ENCODE measurements at places on chromosomes 5 and 9.

- no peak for DNase-seq
Measured at GRCh38 chr9:97045300-97045699, 6.4 kb upstream of the CTSV start.

GRCh38 chr5:164561933-164562872 lies 1056.8 kb downstream of the MAT2B start:
- no peak for DNase-seq

- DNase-seq: no peak
Measured at GRCh38 chr5:74943905-74944304, 77.7 kb upstream of the FAM169A start.

GRCh38 chr9:94065535-94065961 lies 18.7 kb upstream of the PTPDC1 start:
- DNase-seq: peak; percentile 62

GRCh38 chr9:94619026-94619425 lies 20.3 kb downstream of the FBP1 start:
- no peak for DNase-seq

DNA sequence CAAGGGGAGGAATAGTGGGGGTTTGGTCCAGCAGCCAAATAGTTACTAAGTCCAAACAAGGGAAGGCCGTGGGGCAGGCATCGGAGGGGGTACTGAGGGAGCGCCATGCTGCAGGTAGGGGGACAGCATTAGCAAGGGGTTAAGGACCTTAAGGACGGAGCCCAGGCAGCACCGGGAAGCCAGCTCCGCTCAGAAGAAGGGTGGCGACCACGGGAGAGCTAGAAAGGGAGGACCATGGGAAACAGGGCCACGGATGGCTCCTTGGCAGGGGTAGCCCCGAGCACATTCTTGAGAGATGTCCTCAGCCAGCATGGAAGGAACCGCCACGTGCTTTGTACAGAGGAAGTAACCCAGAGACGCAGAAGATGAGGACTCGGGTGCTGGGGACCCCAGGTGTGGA lies 76.2 kb upstream of the STXBP1 start:
- no peak for DNase-seq

DNA sequence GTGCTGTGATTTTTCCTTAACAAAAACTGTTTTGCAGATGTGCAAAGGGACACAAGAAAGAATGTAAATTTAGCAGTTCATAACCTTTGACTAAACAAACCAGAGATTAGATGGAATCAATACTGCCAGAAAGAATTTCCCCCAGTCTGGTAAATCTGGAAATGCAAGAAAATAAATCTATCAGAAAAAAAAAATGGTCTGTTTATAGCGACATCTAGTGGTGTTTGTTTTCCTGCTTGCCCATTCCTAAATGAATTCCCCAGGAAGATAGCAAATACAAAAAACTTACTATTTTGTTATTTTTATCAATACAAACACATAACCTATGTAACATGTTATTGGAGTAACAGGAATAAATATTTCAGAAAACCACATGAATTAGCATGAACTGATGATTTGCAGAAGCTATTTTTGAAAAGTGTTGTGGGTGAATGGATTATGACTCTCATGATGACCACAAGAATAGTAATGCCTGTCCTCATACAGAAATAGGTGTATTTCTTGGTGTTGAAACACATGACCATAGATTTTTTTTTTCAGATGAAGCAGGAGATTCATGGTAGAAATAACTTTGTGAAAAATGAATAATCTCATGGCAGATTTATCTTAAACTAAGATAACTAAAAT lies 1703.8 kb downstream of the MAT2B start:
- no peak for DNase-seq

- no peak for DNase-seq
Measured at GRCh38 chr9:80070071-80070742, 498.4 kb downstream of the TLE4 start.

DNA sequence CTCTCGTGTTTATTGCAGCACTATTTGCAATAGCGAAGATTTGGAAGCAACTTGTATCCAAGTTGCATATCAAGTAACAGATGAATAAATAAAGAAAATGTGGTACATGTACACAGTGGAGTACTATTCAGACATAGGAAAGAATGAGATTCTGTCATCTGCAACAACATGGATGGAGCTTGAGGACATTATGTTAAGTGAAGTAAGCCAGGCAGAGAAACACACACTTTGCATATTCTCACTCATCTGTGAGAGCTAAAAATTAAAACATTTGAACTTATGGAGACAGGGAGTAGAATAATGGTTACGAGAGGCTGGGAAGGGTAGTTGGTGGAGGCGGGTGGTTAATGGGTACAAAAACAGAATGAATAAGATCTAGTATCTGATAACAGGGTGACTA lies 56.3 kb downstream of the COX7C start:
- no peak for DNase-seq

GRCh38 chr5:129481161-129481560 lies 21.1 kb downstream of the ADAMTS19 start:
- no peak for DNase-seq

DNA sequence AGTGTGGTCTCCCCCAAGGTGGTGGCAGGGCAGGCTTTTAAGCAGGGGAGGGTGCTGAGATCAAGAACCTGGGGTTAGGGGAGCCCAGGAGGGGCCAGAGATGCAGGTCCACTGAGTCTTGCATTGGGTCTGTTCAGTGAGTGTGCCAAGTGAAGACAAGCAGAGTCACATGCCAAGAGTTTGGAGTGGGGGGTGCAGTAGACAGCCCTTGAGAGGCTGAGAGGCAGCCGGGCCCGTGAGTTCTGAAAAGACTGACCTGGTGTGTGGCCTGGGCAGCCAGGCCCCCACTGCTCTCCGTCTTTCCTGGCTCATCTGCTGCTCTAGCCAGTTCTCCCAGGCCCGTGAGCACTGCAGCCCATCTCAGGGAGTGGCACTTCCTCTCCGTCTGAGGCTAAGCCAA lies 120.0 kb downstream of the DAB2IP start:
- DNase-seq: no peak
